ENCODE measurements at places on chromosomes 3 and 15.
A peak's percentile ranks its signal among the peaks of the same experiment; 100 is the strongest.

DNA sequence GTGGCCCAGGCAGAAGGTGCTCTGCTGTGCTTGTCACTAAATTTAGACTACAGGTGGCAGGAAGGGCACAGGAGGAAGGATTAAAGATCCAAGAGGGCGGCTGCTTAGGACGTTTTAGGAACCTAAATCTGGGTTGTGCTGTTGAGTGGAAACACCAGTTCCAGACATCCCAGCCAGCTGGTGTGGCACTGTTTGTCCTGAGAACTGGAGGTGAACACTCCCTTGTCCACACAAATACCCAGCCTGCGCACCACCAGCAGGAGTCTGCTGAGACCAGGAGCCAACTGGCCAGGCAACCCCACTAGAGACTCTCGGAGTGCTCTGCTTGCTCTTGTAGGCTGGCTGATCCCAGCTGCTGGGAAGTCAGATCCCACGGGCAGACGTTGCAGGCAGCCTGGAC lies 30.3 kb upstream of the UACA start:
- no peak for DNase-seq

DNA sequence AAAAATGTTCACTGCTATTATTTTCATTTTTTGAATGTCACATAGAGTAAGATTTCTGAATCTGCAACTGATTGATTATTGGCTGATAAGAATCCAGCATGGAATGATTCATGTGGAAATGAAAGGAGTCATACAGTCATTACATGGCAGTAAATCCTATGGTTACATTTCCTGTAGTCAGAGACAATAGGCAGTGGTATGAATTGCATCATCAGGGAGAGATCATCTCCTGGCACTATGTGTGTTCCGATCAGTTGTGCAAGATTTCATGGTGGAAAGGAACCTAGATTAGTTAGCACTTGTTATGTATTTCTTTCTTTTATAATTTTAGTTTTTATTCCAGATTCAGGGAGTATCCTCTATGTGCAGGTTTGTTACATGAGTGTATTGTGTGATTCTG lies 38.8 kb downstream of the SLC12A1 start:
- no peak for DNase-seq

GRCh38 chr3:121467085-121467484 lies 78.7 kb downstream of the POLQ start:
- DNase-seq: no peak

DNA sequence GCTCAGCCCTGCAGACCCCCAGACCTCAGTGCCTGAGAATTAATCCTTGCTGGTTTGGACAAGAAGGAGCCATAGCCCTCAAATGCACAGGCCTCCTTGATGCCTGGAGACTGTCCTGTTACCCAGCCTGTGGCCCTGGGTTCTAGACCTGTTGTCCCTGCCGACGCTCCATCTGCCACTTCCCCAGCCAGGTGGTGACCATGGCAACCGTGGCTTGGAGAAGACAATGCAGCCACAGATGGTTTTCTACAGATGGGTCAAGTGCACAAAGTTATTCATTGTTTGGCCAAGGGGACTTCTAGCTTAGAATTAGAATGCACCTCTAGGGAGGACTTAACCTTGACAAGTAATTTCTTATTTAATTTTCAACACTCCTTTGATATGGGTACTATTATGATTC lies 297.1 kb downstream of the UACA start:
- DNase-seq: no peak

- no peak for DNase-seq
Observed at GRCh38 chr3:39139442-39139841, 13.9 kb downstream of the CSRNP1 start.

GRCh38 chr3:153285982-153286381 lies 124.0 kb downstream of the RAP2B start:
- DNase-seq: no peak

DNA sequence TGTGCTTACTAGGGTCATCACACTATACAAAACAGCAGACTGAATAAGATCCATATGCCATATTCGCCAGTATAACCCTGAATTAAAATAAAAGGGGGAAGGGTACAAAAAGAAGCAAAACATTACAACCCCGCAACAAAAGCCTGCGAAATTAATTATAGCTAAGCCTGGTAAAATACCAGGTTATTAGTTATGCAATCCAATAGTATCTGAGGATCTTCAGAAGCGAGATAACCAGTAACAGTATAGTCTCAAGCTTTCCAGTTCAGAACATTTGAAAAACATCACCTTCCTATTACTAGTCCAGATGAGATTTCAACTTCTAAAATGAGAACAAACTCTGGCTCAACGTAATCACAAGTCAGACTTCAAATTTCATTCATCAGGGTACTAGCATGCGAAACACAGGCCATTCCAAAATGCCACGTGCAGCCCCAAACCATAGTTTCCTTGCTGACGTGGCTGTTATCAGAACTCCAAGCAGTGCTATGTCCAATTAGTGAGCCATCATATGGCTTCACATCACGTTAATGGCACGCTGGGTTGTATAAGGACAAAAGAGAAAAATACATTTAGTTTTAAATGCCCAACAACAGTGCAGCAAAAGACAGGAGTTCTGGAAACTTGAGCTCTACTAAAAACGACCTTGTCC lies 1.1 kb downstream of the SSR3 start:
- DNase-seq: no peak

DNA sequence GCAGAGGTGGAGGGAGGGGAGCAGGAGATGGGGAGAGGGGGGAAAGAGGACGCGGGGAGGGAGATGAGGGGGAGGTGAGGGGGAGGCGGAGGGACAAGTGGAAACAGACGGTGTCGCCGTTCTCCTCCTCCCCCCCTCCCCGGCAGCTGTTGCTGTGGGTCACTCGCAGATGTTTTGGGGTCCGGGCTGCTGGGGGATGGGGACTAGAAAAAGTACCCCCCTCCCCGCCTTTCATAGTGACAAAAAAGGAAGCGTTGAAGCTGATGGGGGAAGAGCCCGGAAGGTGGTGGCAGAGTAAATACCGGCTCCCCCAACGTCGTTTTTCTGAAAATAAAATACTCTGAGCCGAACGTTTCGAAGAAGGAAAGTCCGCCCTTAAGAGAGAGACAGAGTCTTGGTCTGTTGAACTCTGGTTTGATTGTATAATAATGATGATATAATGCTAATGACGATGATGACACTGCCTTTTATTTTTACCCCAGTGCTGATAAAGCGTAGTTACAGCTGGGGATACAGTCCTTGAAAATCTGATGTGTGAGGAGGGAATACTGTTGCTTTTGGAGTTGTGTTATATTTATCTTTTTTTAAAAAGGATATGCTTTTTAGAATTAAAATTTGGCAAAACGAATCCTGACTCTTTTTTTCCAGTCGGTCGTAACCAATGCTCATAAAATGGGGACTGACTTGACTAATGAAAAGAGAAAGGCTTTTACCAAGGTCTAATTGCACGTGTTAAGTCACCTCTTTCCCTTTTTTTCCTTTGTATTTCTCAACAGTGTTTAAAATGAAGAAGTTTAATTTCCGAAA lies 993 bp downstream of the STXBP5L start:
- no peak for DNase-seq

- no peak for DNase-seq
Observed at GRCh38 chr15:30927148-30927761, 23.5 kb downstream of the FAN1 start.

GRCh38 chr3:70620367-70620766 lies 307.9 kb upstream of the MDFIC2 start:
- DNase-seq: no peak

GRCh38 chr3:77795013-77795412 lies 755.1 kb downstream of the ROBO2 start:
- DNase-seq: peak; percentile 50

- DNase-seq: no peak
Observed at GRCh38 chr3:63523100-63523499, 129.4 kb upstream of the SNTN start.

GRCh38 chr3:150061288-150062024 lies 90.8 kb upstream of the PFN2 start:
- DNase-seq: no peak

DNA sequence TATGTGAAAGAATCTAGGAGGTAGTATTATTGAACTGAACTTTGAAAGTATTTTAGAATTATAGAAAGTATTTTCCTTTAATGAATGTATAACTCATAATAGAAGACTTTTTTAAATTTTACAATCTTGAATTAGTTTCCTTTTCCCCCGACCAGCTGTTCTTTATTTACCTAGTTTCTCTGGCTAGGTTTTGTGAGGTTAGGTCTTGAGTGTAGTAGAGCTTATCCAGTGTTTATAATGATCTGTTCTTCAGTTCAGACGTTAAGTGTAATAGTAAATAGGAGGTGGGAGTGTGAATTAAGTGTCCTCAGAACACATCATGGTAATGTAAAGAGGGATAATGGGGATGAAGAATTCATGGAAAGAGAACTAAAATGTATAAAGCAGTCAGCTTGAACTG lies 93.8 kb downstream of the MYRIP start:
- DNase-seq: peak; percentile 36

- DNase-seq: no peak
Observed at GRCh38 chr3:14121859-14122258, 2.8 kb downstream of the CHCHD4 start.

GRCh38 chr3:106092792-106093191 lies 224.0 kb upstream of the CBLB start:
- no peak for DNase-seq

DNA sequence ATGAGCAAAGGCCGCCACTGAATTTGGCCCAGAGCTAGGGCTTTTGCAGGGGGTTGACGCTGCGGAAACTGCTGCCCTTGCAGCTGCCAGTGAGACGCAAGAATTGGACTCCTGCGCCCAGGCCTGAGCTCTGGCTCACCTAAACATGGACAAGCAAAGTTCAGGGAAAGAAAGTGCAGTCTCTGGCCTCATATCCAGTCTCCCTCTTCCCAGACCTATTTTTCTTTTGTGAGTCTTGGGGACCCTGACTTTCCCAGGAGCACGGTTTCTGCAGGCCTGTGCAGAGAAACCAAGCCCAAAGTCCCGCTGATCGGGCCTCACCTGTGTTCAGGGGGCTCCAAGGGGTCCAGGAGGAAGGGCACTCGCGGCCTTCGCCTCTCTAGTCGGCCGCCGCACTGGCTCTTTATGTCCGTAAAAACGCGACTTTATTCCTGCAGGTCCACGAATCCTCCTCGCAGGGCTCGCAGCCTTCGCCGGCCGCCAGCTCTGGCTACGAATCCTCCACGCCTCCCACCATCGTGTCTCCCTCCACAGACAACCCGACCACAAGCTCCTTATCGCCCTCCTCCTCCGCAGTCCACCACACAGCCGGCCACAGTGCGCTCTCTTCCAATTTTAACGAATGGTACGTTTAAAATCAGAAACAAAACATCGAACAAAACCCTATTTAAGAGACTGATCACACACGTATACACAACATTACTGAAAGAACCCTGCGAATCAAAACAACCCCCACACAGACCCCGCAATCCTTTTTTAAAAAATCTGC lies 3.9 kb downstream of the ZIC1 start:
- no peak for DNase-seq

DNA sequence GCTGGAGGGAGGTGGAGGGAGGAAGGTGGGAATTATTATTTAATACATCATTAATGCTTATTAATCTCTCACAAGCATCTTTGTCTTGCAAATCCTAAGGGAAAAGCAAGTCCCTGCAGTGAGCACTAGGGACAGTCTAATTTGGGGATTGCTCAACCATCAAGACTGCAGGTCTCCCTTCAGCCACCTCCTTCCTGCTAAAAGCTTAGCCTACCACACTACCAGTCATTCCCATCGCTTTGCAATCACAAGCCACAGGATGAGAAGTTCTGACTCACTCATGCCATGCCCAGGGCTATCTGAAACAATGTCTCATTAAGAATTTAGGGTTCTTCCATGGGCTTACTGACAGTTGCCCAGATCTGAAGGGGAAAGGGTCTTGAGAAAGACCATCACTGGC lies 51.0 kb upstream of the EIF1B start:
- DNase-seq: no peak

DNA sequence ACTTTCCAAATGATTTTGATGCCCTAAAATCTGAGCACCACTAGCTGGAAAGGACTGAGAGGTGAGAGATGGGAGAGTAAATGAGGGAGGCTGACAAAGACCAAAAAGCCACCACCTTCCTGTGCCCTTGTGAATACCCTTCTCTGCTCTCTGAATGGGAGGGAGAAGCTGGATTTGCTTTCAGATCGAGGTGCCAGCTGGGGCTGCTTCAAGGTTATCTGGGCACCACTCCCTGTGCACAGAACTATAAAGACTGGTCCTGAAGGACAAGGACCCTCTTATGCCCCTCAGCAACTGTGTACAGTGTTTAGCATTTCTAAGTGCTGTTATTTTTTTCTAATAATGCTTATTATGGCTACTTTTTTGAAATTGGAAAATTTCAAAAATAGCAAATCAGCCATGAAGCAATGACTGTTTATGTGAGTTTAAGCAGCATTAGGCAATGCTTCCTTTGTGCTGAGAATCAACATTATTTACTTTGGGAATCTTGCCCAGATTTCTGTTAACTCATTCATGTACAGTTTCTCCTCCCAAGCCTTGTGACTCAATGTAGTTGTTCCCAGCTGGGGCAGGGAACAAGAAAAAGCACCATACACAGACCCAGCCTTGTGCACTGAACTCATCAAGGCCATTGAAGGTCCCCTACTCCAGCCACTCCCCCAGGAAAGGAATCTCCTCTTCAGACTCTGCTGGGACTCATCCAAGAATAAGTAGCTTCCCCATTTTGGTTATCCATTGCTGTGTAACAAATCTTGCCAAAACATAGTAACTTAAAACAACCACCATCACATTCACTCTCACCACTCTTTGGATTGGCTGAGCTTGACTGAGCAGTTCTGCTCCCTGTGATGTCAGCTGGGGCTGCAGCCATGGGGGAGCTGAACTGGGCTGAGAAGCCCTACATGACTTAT lies 37.3 kb upstream of the CDV3 start:
- no peak for DNase-seq

DNA sequence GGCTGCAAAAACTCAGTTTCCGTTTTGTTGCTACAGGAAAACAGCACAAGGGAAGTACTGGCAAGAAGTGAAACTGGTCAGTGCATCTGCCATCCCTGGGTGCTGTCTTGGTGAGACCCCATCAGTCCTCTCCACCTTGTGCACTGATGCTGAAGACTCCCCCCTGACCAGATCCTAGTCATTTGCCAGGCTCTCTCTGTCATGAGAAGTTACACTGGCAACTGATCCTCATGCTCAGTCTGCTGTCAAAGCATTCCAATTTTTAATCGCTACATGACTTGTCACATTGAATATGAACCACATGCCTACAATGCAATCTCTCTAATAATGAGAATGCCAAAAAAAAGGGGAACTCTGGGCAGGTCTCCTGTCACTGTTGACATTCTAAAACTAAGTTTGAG lies 296.5 kb downstream of the ZIC1 start:
- no peak for DNase-seq

GRCh38 chr3:87410110-87410509 lies 133.7 kb upstream of the POU1F1 start:
- DNase-seq: no peak
